ENCODE measurements at places on chromosomes 16 and 17.
A peak's percentile ranks its signal among the peaks of the same experiment; 100 is the strongest.

GRCh38 chr16:58366247-58367031 lies 25.8 kb upstream of the GINS3 start:
- peak; percentile 48 for DNase-seq

GRCh38 chr17:82060614-82061013 lies 5.0 kb downstream of the DUS1L start:
- no peak for DNase-seq

- DNase-seq = peak; percentile 88
Observed at GRCh38 chr17:35214192-35214591, 20.0 kb upstream of the SLC35G3 start.

DNA sequence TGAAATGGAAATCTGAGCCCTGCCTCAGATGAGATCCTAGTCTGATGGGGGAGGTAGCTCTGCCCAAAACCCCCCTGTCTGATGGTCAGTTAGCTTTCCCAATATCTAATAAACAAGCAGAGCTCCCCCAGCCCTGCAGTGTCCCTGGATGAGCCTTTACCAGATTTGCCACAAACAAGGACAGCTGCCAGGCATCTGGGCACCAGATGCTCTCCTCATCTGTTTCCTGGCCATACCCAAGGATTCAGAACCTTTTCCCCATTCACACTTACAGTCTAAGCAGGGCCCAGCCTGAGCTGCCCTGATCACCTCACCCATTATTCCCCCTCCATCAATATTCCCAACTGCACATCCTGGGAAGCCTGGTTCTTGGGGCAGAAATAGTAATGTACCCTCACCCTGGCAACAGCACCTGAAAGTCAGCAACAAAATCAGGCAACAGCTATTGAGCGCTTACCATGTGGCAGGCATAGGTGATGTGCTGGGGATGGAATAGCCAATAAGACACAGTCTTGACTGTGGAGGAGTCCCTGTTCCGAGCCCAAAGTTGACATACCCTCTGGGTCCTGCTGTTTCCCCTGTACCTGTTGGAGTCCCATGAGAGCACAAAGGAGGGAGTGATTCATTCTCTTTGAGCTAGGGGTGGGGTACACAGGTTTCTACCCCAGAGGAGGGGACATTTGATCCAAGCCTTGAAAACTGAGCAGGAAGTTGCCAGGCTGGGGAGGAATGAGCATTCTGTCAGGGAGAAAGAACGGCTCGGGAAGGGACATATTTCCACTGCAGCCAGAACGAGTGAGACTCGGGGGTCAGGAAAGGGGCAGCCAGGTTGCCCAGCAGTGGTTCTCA lies 147.4 kb downstream of the TMEM132E start:
- DNase-seq = no peak

DNA sequence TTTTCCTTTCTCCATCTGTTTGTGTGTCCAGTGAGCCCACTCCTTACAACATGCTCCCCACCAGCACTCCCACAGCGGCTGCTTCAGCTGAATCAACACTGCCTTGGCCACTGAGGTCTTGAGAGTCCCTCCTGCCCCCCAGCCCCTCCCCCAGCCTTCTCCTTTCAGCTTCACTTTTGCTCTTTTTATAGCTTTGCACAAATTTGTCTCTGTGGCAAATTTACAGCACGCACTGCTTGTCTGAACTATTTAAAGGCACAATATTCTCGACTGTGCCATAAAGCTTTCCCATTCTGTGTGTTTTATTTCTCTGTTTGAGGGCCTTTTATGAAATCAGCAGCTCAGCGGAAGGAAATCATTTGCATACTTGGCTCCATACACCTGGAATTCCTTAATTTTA lies 579.3 kb downstream of the TOX3 start:
- no peak for DNase-seq

GRCh38 chr17:42387661-42388380 lies 421 bp downstream of the STAT3 start:
- peak; percentile 17 for DNase-seq

GRCh38 chr16:15949210-15950160 lies at the start of gene ABCC1:
TSS of gene ABCC1 (plus strand) at chr16:15949616. CDS start at chr16:15949752, 136 bp downstream.
- peak; percentile 38 for DNase-seq

DNA sequence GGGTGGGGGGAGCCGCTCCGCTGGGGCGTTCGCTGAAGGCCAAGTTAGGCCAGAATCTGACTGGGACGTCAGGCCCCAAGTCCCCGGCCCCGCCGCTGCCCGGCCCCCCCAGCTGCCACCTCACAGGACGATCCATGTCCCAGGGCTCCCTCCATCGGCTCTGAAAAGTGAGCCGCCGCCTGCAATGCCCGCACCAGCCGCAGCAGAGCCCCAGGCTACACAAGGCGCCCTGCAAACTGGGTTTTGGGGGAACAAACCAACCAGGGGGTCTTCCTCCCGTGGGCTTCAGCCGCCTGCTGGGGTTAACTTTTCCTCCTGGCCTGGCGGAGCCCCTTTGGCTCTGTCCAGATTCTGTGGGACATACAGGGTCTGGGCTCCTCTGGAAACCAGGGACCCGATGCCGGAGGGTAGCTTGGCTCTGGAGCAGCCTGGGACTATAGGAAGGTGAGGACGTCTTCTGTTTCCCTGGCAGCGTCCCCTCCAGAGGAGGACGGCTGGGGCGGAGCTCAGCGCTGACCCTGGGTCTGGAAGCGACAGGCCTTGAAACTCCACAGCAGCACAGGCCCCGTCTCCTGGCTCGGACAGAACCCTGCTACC lies 835 bp downstream of the NME4 start:
- no peak for DNase-seq

DNA sequence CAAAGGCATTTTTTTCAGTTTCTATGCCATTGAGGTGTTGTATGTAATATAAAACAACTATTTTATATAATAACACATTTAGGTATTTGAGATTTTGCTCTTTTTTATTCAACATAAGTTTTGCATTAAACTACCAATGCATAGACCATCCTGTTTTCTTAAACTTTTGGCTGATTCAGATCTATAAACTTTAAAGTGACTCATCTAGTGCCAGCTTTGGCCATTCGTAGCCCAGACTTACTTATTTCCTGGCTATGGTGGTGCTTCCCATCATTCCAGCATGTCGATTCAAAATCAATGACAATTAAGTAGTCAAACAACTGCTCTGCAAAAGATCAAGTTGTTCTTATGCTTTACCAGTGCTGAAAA lies 3.1 kb downstream of the ERI2 start:
- DNase-seq = no peak

GRCh38 chr17:16937431-16937830 lies 34.5 kb downstream of the TNFRSF13B start:
- no peak for DNase-seq

- peak; percentile 36 for DNase-seq
Observed at GRCh38 chr17:74190154-74190553, 13.3 kb upstream of the RPL38 start.

- no peak for DNase-seq
Observed at GRCh38 chr17:40873801-40874200, 6.8 kb upstream of the KRT12 start.

DNA sequence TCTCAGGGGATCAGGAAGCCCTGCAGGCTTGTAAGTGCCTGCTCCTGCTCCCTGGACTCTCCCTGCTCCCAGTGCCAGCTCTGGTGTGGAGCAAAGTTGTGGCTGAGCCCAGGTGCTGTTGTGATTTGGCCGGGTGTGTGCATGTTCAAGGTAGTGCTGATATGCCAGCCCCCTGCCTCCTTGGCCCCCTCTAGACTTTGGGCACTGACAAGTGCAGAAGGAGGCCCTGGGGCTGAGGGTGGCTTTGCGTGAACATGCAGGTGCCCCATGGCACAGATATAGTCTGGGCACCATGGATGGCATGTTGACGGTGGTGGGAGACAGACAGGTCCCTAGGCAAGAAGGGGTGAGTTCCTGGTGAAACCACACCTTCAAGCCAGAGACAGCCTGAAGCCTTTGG lies 441.6 kb upstream of the CDH8 start:
- DNase-seq = no peak

- DNase-seq = no peak
Observed at GRCh38 chr17:32569171-32570080, 82.6 kb downstream of the CDK5R1 start.
